NCI-H1048 (cell line): ENCODE measurements at places on chromosomes 7 and 10.

DNA sequence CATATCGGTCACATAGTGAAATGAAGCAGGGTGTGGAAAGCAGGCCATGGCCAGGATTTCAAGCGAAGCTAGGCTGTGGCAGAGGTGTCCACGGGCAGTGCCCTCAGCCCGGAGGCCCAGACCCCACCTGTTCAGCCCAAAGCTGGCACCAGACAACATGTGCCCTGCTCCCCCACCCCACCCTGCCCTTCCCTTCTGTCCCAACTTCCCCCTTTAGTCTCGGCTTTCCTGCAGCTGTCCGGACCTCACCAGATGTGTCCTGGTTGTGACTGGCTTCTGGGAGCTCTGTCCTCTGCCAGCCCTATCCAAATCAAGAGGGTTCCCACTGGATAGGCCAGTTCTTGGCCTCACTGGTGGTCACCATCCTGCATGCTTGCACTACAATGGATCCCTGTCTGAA lies 37.3 kb downstream of the ADAM12 start:
- no peak for DNase-seq

DNA sequence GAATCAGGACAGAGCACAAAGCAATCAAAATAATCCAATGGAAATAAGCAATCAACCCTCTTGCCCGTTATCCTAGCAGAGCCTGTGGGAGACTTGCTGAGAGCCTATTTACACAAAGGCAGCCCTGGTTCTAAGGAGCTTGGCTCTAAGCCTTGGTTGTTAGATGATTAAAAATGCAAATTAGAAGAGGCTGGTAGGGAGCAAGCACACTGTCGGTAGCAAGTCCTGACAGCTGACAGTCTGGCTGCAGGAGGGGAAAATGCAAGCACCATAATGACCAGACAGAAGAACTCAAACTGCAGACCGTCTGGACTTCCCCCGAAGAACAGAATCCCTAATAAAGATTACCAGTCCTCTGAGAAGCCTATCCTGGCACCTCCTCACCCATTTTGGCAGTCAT lies 131.8 kb upstream of the CTTNBP2 start:
- DNase-seq, result no peak

DNA sequence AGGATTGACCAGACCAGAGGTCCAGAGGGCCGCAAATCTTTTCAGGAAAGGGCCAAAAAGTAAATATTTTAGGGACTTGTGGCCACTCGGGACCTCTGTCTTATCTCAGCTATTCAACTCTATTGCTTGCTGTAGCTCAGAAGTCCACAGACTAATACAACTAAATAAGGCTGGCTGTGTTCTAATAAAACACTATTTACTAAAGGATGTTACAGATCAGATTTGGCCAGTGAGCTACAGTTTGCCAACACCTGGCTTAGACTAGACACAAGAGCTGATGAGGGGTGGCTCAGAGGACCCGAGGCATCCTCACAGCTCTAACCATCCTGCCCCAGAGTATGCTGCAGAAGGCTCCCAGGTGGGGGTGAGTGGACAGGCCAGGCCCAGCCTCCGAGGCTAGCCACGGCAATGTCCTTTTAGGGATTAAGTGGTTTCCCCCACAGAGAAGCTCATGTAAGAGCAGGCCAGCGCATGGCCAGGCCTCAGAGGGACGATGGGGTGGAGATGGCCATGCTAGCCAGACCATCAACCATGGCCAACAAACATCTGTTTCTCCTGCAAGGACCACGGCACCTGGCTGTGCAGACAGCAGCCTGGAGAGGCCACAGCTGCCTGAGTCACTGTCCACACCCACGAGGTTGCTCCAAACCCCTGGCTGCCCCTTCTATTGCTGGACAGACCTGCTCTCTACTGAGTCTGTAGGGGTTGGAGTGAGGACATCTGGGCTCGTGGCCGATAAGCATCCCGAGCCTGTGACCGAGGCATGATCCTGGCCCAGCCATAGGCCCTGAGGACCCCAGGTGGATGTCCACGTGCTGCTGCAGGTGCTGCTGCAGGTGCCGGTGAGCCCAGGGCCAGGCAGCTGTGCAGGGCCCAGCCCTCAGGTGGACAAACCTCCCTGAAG lies 76.5 kb downstream of the AFAP1L2 start:
- no peak for DNase-seq

GRCh38 chr10:125164421-125164820 lies 4.1 kb upstream of the CTBP2 start:
- DNase-seq, result no peak

DNA sequence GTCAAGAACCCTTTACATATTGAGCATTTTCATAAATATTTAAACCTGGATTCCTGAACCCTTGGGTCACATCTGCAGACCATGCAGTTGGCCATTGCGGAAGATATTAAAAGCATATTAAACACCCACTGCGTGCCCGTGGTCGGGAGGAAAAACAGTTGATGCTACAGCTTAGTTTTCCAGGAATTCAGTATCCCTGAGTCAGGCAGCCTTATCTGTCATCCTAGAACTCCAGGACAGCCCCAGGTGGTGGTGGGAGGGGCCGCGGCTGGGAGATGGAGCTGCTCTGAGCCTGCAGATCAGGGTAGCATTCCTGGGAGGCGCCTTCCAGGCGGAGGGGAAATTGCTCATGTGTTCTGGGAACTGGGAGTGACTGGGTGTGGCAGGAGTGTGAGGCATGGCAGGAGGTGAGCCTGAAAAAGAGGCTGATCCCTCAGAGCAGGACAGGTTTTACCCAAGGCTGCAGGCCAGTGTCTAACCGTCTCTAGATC lies 222.9 kb upstream of the SH2B2 start:
- no peak for DNase-seq

- DNase-seq, result no peak
These were observed 144.6 kb upstream of the RHEB start for GRCh38 chr7:151664268-151664667.

DNA sequence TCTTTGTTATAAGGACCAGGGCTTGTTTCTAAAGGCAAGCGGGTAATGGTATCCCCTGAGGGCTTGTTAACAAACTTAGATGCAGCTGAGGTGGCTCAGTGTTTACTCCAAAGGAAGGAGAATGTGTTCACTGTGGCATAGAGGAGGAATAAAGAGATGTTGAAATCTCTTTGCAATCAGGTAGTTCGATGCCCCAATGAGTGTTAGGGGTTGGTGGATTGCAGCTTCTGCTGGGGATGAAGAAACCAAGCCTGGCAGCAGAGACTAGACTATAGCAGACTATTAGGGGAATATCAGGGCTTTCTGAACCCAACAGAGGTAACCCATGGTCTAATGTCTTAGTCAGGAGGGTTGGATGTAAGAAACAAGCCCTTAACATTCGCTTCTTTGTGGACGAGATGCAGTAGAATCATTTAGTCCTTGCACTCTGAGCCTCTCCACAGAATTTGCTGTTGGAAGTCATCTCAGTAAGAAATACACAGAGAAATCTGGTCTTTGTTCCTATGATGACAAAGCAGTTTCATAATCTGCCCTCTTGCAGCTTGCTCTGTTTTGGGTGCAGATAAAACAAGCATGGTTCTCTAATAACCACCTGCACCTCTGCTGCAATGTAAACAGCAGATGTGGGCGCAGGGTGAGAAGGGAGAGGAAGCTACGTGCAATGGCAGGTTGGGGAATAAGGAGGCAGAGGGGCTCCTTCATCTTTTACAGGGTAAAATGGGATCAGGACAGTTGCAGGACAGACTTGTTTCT lies 108.6 kb downstream of the NRF1 start:
- DNase-seq, result no peak

DNA sequence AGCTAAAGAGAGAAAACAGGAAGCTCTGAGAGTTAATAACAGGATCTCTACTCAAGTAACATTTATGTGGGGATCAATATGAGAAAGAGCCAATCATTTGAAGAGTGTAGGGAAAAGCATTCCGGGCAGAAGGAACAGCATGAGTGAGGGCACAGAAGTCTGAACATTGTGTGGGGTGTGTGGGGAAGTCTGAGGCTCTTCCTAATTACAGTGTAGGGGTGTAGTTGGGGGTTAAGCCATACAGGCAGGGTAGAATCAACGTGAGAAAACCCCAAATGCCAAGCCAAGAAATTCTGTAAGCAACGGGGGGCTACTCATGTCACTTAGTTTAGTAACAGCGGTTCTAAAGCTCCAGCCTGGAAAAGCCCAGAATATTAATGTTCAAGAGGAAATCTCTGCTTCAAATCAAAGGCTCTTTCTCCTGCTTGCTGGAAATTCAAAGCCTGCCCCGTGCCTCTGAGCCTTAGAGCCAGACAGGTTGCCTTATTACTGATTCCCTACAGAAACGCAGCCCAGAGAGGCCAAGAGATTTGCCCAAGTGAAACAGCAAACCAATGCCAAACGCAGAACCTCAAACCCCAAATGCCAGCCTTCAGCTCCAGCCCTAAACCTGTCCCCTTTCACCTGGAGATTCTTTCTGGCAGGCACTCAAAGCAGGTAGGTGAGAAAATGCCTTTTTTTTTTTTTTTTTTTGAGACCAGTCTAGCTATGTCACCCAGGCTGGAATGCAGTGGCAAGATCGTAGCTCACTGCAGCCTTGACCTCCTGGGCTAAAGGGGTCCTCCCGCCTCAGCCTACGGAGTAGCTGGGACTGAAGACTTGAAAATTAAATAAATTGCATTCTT lies 36.1 kb downstream of the DNAJB12 start:
- DNase-seq, result no peak

DNA sequence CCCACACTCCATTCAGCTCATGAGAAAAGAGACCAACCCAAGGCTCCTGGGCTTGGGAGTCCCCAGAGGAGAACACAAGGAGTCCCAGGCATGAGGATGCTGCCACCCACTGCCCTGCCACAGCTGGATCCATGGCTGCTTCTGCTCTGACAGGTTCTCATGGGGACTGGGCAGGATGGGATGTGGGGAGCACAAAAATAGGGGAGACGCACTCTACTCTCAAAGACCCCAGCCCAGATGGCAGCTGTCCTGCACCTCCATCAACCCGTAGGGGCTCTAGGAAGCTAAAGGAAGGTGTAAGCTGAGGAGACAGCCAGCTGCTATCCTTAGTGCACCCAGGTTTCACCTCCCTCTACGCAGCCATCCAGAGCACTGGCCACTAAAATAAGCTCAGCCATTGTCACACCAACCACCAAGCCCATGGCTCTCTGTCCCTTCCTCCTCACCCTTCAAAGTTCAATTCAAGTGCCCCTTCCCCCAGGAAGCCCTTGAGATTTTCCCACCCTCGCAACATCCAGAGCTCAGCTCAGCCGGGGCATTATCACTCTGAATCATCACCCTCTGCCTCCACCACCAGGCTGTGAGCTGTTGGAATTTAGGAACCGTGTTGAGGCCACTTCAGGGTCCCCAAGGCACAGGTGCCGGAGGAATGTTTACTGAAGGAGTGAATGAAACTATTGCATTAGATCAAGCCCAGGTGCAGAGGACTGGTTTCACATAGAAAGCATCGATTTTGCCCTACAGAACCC lies 142.1 kb downstream of the GRID1 start:
- no peak for DNase-seq

GRCh38 chr7:129574487-129574886 lies 37.0 kb upstream of the NRF1 start:
- DNase-seq, result no peak

- DNase-seq, result no peak
These were observed 101.6 kb upstream of the PPIF start for GRCh38 chr10:79245539-79246208.

DNA sequence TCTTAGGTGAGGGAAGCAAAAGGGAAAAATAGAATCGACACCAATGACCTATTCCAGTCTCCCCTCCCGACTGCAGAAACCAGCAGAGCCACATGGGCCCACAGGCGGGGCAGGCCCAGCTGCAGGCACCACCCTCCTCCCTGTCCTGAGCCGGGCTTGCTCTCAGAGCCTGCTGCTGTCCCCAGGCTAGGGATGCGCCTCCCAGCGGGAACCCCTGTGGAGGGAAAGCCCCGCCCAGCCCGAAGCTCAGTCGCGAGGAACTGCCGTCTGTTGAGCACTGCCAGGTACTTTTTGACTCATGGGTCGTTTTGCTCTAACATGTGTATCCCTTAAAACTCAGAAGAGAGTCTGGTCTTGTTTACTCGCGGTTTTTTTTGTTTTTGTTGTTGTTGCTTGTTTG lies 124.5 kb upstream of the RET start:
- DNase-seq, result no peak

DNA sequence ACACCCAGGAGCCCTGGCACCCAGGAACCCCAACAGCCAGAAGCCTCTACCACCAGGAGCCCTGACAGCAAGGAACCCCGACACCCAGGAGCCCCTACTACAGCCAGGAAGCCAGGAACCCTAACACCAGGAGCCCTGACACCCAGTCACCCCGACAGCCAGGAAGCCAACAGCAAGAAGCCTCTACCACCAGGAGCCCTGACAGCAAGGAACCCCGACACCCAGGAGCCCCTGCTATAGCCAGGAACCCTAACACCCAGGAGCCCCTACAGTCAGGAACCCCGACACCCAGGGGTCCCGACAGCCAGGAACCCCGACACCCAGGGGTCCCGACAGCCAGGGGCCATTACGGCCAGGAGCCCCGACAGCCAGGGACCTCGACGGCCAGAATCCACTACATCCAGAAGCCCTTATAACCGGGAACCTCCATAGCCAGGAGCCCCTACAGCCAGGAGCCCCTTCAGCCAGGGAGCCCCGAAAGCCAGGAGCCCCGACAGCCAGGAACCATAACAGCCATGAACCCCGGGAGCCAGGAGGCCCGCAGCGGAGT lies 440 bp upstream of the GLRX3 start:
- no peak for DNase-seq

GRCh38 chr10:100072514-100072913 lies 9.2 kb downstream of the CPN1 start:
- no peak for DNase-seq

- DNase-seq, result no peak
These were observed 381.8 kb upstream of the SORCS1 start for GRCh38 chr10:107546284-107546683.
